ENCODE measurements at places on chromosomes 12 and 14. TPM values are rescaled to one million over a fixed set of nuclear protein-coding genes. Genes with fewer than 3 reads are reported as not detected.

The IFI27 gene
- polyA plus RNA-seq, result 4.9 TPM

The PPP1R1A gene
- 54.6 TPM for polyA plus RNA-seq

The HSPB8 gene
- polyA plus RNA-seq, result 6.2 TPM

DNA sequence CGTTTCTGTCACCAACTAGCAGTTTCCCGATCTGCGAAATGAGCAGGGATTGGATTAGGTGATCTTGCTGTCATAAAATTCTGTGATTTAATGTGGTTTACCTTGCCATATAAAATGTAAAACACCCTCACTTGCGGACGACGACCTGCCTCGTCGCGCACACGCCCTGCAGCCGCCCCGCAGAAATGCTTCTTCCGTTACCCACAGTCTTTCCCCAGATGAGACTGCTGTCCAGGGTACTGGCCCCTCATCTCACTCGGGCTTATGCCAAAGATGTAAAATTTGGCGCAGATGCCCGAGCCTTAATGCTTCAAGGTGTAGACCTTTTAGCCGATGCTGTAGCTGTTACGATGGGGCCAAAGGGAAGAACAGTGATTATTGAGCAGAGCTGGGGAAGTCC, 17.7 kb upstream of the FOXJ2 start:
- no peak for DNase-seq

- DNase-seq, result no peak
These were observed 51.9 kb downstream of the CPSF2 start for GRCh38 chr14:92173668-92174067.

All from left renal pelvis (tissue), 4 donors.